ENCODE measurements at places on chromosomes 7 and 10.

DNA sequence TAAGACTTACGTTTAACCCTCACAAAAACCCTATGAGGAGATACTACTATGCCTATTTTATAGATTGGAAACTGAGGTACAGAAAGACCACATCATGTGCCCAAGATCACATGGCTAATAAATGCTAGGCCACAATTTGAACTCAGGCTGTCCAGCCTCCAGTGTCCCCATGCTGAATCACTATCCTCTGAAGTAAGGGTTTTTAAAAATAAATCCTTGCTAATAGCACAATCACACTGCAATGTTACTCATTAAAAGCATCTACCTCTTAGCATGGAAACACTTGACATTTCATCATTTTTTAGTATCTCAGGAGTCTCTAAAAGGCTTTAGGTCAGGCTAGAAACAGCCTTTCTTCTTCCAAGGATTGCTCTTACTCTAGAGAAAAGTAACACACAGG is 50.0 kb upstream of the PPP1R3C start:
- DNase-seq: no peak

- DNase-seq: no peak
Measured at GRCh38 chr7:37251222-37251621, 197.4 kb downstream of the ELMO1 start.

- DNase-seq: no peak
Measured at GRCh38 chr7:55147101-55147500, 128.3 kb downstream of the EGFR start.

- DNase-seq: no peak
Measured at GRCh38 chr10:70379581-70380176, 2.7 kb downstream of the LRRC20 start.

GRCh38 chr7:102080434-102081243 is 206.0 kb upstream of the SH2B2 start:
- no peak for DNase-seq

- DNase-seq: no peak
Measured at GRCh38 chr7:106346167-106346677, 61.4 kb upstream of the NAMPT start.

DNA sequence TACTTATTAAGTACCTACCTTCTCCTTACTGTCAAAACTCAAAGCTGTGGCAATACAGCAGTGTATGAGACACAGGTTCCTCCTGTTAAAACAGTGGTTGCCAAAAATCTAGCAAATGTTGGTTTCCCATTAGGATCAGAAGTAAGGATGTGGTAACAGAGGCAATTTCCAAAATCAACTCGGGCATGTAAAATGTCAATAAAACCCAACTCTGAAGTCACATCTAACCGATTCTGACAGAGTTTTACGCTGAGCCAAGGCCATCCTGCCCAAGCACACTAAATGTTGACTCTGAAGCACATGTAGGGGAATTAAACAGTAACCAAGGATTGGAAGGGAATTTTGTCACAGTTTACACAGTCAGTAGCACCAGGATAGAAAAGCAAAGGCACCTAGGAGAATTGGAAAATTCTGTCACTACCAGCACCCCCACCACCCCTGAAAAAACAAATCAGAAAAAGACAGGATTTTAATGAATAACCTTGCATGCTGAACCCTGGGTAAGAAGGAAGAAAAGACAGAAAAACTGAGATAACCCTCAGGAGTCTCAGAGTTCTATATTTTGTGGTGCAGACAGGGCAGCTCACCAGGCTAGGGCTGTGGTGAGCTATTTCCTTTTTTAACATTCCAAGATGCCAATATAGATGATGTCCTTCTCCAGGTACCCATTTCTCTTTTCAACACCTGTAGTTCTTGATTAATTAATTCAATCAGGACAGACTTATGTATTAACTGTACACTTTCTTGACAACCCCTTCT is 119.5 kb downstream of the DOCK4 start:
- no peak for DNase-seq

DNA sequence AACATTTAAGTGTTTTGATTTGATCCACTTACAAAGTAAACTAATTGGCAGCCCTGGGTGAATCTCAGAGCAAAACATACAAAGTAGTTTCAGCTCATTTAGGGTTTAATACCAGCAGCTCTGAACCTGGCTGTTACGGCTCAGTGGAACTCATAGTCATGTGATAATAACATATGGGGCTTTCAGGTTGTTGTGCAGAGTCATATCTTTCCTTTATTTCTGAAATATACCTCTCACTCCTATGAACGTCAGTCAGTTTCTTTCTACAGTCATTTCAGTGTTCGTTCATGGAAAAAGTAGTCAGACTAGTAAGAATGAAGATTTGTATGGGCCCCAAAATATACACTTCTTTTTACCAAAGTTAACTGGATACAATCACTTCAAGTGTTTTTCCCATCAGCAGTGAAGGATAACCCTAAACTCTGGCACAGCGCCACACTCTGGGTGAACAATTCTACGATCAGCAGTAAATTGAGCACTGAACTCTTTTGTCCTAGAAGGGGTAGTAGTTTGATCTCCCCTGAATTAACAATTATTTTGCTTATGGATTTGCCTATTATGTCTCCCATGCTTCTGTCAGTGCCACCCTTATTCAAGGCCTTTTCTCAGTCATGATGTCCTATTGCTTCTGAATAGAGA is 218.6 kb downstream of the THSD7A start:
- DNase-seq: no peak

DNA sequence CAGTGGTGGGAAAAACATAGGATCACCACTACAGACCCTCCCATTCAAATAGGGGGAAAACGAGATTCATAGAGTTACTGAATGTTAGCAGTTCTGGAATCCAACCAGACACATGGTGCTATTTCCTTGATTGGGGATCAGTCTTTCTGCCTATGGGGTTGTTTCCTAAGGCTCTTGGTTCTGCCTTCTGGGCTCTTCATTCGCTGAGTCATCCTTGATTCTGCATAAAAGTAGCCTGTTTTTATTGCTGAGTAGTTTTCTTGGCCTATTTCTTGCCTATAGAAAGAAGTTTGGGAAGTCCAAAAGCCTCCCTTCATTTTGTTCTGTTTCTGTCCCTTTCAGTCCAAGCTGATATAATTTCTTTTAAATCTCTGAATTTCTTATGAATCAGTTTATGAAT is 99.3 kb upstream of the OIT3 start:
- DNase-seq: no peak

DNA sequence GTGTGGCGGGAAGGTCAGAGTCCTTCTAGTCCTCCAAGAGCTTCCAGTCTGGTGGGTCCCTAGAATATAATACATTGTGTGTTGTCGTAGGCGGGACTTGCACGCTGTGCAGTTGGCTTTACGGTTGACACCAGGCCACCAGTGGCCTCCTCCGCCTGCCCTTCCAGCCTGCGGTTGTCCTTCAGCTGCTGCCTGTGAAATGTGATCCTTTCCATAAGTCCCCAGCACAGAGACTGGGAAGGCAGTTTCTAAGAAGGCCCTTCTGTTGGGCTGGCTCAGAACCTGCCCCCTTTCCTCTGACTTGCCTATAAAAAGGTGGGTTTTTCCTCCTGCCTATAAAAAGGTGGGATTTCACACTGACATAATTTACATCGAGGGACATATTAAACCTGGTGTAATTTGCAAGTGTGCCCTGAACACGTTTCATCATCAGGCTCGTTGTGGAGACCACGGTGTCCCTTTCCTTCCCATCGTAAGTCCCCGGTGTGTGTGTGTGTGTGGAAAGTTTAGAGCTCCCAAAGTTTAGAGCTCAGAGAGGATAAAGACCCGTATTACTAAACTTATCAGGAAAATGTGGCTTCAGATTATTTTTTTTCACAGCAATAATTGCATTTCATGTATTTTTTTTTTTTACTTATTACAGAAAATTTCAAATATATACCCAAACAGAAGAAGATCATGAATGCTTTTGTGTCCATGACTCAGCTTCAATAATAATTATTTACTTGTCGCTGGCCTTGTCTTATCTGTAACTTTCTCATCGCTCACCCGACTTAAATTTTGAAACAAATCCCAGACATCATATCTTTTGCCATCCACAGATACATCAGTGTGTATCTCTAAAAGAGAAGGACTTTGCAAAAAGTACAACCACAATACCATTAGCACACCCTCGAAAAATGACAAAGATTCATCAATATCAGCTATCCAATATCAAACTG is 45.1 kb downstream of the CUX1 start:
- peak; percentile 22 for DNase-seq

DNA sequence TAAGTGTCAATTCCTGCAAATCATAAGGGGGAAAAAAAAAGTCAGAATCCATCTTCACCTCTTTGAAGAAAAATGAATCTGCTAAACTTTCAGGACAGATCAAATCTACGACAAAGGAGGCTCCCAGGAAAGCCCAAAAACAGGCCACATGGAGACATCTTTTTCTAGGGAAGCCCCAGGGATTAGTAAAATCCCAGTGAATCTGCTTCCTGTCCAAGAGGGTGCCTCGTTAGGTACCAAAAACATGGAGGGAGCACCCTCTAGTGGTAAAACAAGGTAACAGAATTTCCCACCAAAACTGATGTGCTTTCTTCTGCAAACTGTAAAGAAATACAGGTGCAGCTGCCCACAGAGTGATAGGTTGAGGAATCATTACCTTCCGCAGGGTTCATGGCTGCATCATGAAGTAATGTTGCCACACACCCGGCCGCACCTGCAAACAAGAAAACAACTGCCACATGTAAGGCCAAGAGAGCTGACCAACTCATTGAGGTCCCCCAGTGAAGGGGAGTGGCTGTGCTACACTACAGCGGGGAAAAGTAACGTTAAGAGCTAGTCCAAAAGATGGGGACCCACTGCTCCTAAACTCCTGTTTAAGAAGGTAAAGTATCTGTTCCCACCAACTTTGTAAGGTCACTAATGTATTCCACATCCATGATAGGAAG is 7.9 kb downstream of the SLC25A28 start:
- DNase-seq: peak; percentile 44

DNA sequence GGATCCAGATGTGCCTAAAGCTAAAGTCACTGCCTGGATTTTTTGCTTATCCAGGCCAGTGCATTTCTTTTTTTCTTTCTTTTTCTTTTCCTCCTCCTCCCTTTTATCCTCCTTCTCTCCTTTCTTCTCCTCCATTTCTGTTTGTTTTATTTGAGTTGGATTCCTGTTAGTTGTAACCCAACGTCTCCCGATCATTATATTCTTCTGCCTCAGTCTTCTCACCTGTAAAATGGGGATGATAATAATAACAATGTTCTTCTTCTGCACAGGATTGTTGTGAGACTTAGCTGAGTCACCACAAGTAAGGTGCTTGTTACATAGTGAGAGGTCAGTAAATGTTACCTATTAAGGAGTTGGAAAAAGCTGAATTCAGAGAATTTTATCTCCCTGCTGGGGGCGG is 13.7 kb upstream of the FFAR4 start:
- no peak for DNase-seq

GRCh38 chr7:107387128-107387527 is 82.7 kb upstream of the GPR22 start:
- peak; percentile 19 for DNase-seq

DNA sequence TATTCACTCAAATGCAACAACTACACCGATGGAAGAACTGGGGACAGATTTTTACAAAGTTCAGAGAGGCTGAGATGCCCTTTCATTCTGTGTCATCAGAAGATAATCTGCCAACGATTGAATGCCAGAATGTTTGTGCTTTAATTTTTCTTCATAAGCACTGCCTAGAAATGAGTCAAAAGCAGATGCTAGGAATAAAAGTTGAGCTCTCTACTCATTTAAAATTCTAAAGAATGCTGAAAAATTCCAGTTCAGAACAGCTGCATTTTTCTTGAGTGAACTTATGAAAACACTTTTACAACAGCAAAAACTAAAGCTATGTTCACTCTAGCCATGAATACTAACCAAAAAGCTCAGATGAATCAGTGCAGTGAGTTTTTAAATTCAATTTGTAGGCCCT is 22.3 kb upstream of the FAM133B start:
- DNase-seq: no peak

DNA sequence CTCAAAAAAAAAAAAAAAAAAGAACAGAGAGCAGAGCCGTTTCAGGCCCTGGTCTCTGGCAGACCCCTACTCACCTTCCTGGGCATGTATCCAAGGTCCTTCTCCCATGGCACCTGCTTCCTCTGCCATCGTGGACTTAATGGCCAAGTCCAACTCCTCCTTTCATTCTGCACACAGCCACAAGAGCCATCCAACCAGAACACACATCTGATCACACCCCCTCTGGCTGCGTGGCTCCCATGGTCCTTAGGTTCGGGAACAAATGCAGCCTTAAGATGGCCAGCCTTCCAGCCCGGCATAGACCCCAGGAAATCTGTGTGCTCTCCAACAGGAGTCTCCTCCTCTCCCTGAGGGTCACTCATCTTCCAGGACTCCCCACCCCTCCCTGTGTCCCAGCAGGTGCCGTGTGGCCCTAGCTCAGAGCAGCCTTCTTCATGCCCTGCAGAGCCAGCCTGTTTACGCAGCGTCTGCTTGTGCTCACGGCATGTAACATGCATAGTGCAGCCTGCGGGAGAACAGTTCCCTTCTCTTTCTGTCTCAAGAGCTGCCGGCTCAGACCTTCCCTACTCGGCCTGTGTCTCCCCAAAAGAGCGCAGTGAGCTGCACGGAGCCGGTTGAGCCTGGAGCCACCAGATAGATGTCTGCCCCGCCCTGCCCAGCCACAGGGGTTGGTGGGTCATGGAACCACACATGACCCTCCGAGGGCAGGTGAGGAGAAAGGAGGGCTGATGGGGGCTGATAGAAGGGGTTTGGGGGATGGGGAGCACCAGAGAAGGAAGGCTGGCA is 157.3 kb downstream of the NRF1 start:
- DNase-seq: no peak

GRCh38 chr7:159136013-159136412 is 8.7 kb downstream of the VIPR2 start:
- DNase-seq: no peak

DNA sequence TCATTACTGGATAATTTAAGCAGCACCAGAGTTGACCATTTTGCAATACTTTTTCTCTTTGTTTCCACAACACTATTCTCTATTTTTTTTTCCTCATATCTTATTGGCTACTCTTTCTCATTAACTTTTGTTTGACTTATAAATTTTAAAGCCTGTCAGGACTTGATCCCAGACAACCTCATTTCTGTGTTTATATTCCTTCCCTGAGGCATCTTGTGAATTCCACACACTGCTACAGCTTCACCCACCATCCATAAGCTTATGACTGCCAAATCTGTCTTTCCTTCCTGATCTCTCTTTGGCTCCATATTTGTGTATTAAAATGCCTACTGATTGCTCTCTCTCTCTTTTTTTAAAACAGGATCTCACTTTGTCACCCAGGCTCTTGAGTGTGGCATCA is 124.6 kb upstream of the MBL2 start:
- no peak for DNase-seq

DNA sequence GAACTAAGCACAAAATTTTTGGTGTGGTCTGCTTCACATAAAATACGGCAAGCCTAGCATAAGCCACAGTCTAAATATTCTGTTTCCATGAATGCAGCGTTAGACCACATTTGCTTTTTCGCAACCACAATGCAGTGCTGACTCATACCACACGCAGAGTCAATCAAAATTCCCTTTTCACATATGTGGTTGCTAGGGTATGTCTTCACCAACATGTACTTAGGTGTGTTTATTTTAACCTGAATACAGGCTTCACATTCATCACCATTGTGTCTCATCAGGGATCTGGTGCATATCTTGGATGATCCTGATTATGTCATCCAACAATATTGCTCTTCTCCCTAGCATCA is 90.8 kb downstream of the CHN2 start:
- DNase-seq: peak; percentile 55

- DNase-seq: no peak
Measured at GRCh38 chr10:44939691-44940401, 19.8 kb upstream of the RASSF4 start.

GRCh38 chr10:52442576-52442975 is 128.5 kb downstream of the DKK1 start:
- DNase-seq: no peak
